ENCODE measurements at places on chromosomes 2 and 18.

GRCh38 chr18:25136416-25137196 lies 215.4 kb downstream of the ZNF521 start:
- no peak for DNase-seq

- peak; percentile 35 for DNase-seq
Observed at GRCh38 chr2:37625796-37626571, 45.5 kb downstream of the CDC42EP3 start.

- DNase-seq, result no peak
Observed at GRCh38 chr2:218782528-218782844, 539 bp downstream of the CYP27A1 start.

DNA sequence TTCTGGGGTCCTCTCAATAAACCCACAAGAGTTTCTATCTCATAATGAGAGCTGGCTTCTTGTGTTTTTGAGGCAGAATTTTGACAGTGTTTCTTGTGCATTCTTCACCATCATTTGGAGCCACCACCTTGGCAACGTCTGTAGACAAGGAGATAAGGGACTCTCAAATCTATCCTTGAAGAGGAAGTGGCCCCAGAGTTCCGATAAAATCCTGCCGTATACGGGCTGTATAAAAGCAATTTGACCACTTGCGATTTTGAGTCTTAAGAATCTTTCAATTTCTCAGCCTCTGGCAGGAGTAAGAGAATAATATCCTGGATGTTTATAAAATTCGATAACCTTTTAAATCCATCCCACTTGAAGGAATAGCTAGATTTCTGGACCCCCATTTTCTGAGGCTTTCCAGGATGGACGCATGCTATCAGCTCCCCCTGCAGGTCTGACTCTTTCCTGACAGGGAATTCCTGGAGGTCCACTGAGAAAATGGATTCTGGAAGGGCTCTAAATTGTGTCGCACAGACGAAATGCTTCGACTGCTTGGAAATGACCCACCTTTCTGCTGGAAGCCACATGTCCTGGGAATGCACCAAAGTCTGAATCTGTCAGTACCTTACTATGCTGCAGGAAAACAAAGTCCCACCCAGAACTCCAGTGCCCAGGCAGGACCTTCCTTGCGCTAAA lies 54.1 kb downstream of the E2F6 start:
- no peak for DNase-seq

DNA sequence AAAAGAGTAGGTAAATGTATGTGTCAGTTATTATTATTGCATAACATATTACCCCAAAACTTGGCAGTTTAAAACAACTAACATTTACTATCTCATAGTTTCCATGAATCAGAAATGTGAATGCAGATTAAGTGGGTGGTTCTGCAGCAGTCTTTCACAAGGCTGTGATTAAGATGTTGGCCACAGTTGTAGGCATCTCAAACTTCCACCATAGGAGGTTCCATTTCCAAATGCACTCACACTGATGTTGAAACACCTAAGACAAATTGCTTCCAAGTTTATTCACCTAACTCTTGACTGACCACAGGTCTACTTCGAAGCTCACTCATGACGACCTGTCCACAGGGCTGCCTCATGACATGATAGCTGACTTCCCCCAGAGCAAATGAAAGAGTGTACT lies 360.8 kb downstream of the GRB14 start:
- no peak for DNase-seq

DNA sequence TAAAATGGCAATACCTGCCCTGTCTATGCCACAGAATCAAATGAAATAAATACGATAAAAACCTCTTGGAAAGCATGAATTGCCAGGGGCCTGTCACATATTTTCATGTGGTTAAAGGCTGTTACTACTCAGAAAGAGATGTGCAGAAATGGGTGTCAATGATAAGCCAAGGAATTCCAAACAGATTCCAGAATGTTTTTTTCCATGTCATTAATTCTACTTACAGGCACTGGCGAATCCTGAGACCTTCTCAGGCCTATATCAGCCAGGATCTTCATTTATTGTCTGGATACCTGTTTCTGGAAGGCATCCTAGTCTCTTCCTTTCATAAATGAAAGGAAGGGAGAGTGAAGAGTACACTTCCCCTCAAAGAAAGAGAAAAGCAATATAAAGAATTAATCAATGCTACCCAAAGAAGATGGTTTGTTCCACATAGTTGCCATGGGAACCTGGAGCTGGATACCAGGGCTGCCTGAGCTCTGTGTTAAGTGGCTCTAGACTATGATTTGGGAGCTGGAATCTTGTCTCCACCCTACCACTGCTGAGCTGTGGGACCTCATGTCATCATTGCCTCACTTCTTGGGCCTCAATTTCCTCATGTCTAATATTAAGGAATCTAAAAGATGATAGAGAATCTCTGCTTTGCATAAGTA lies 335.1 kb upstream of the SKOR2 start:
- no peak for DNase-seq

DNA sequence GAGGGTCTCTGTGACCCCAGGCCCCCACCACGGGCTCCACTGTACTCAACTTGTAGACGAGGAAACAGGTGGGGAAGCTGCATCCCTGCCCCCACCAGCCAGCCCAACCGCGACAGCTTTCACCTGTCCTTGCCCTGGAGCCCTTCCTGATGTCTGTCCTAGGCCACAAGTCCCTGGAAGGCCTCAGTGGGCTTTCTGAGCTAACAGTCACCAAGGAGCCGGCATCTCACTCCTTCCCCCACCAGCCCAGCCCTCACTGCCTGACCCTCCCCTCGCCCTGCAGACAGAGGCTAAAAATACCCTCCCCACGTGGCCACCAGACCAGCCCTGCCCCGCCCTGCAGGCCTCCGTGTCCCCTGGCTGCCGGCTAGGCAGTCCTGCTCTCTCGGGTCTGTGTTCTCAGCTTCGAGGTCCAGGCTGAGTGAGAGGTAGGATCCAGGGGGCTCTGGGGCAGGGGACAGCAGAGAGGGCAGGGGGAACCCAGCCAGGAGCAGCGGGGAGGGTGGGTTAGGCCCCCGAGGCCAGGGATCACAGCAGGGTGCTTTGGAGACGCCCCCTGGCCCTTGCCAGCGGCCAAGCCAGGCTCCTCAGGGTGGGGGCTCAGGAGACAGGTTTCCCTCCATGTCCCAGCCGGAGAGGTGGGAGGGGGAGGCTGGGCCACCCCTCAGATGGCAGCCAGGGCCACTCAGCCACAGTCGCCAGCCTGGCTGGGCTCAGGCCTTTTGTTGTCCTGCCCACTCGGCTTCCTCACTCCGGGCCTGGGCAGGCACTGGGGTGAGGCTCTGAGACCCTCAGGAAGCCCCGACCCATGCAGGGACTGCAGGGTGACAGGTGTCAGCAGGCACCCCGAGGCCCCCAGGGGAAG lies at the start of gene KLHL30:
TSS of gene KLHL30 (plus strand) at position 338 of the 865 bp plus-strand sequence. CDS start 2,087 bp downstream, outside the sequence.
- no peak for DNase-seq

GRCh38 chr2:143988082-143988481 lies 531.8 kb downstream of the ZEB2 start:
- DNase-seq, result no peak

DNA sequence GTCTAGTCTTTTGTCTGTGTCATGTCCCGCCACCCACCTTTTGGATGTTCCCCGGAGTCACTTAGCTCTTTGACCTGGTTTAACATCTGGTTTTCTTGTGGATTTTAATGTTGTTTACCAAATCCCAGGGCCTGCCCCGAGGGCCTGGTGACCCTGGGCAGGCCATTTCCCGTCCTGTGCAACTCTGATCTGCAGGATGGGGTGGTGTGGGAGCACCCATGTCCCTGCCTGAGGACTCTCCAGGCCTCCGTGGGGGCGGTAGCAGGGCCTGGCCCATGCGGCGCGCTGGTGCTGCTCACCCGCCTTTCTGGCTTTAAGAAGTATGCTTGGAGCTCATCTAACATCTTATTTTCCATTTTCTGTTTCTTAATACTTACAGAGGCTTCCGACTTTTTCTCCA lies 10.7 kb downstream of the RAMP1 start:
- DNase-seq, result no peak

DNA sequence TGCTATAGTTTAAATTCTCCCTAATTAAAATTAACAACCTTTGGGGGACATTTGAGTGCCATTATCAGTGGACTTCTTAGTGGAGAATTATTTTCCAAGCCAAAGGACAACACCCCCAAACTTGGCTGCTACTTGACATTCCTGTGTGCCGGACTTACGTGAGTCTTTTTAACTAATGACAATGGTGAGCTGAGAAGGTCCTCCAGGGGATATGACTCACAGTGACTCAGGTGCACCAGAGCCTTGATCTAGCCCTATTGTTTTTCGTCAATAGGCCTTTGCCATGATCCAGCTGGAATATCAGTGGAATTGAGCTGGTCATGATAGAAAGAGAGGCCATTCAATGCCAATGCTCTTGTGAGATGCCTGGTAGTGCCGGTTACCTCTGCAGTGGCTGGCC lies 118.1 kb upstream of the CXCR4 start:
- no peak for DNase-seq

DNA sequence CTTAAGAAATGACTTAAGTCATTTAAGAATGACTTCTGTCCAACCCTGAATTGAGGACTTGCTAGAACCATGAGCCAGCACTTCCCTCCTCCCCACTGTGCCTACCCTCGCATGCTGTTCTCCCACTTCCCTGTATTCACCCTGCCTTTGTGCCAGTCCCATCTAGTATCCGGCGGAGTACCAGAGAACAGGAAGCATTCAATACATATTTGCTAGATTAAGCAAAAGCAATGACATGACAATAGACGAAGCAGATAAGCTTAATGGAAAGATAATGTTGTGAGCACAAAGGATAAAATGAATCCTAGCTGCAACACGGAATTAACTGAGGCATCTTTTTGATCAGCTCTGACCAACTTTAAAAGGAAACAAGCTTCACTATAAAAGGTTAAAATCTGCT lies 328.5 kb downstream of the TDRD15 start:
- DNase-seq, result no peak

GRCh38 chr2:151673016-151673415 lies 61.3 kb downstream of the NEB start:
- DNase-seq, result no peak

DNA sequence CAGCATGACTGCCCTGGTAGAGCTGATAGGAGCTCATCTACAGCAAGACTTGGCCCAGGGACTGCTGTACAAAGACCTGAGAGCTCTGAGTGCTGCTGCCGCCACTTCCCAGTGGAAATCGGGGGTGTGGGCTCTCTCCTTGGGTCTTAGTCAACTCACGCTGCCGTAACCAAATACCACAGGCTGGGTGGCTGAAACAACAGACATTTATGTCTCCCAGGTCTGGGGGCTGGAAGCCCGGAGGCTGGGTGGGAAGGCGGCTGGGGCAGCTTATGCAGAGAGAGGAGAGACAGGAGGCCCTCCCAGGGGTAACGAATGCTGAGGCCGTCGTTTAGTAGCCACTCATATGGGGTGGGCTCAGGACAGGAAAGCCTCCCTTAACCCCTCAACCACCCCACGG lies 15.4 kb upstream of the MAL start:
- no peak for DNase-seq

- no peak for DNase-seq
Observed at GRCh38 chr18:24818441-24818840, 358.0 kb downstream of the HRH4 start.

GRCh38 chr2:143674051-143674450 lies 544.8 kb downstream of the ARHGAP15 start:
- no peak for DNase-seq

GRCh38 chr2:11370377-11371091 lies 26.1 kb upstream of the ROCK2 start:
- no peak for DNase-seq

DNA sequence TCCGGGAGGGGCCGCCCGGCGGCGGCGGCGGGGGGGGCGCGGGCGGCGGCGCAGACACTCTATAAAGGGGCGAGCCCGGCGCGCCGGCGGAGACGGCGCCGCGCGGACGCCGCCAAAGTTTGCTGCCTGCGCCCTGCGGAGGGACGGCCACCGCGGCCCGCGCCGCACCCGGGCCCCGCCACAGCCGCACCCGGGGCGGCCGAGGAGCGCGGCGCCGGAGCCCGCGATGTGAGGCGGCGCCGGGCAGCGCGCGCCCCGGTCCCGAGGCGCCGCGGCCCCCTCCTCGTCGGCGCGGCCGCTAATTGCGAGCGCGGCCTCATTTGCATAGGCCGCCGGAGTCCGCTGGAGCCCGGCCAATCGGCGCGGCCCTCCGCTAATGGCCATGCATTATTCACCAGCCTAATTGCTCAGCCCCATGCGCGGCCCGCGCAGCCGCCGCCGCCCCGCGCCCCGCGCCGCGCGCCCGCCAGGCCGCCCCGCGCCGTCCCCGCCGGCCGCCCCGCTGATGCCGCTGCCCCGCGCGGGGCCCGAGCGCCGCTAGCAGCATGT lies at the start of gene SALL3:
TSS of gene SALL3 (plus strand) at position 89 of the 549 bp plus-strand sequence. CDS start at position 546, 457 bp downstream.
- DNase-seq, result no peak

DNA sequence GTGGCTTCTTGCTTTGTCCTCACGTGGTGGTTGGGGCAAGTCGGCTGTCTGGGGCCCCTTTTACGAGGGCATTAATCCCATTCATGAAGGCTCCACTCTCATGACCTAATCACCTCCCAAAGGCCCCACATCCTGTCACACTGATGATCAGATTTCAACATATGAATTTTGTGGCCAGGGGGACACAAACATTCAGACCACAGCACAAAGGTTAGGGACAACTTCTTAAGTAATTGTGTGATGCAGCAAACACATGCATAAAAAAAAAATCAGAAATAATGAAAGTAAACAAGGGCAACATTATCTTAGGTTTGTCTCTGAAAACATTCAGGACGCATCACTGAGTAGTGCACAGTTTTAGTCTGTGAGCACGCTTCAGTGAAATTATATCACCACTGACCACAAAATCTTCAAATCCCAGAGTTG lies 54.2 kb upstream of the FRZB start:
- no peak for DNase-seq

- DNase-seq, result no peak
Observed at GRCh38 chr2:182581196-182581935, 134.7 kb upstream of the DNAJC10 start.

GRCh38 chr2:85278361-85278760 lies 49.4 kb downstream of the TGOLN2 start:
- no peak for DNase-seq

DNA sequence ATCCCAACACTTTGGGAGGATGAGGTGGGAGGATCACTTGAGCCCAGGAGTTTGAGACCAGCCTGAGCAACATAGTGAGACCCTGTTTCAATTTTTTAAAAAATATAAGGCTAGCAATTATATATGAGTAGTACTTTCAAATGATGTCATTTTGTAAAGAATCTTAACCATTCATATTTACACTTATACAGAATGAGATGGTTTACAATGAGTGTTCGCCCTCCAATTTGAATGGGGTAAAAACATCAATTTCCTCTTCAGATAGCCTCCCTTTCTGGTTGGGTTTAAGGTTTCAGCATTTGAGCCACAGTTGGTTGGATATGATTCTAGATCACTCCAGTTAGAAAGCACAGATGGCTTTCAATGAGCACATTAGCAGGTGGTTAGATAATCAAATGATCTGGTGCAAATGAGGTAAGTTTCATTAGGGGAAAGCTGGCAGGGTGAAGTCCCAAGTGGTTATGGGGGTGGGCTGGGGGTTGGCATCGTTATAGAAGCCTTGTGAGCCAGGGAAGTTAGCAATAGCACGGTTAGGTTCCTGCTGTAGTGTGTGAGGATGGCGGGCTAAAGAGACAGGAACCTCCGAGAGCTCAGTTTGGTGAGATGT lies 63.9 kb downstream of the TRPM8 start:
- DNase-seq, result no peak

GRCh38 chr2:191463790-191464189 lies 214.1 kb upstream of the NABP1 start:
- DNase-seq, result no peak

- no peak for DNase-seq
Observed at GRCh38 chr2:121446647-121447241, 83.9 kb upstream of the RNU4ATAC start.

GRCh38 chr2:167279810-167280209 lies 391.5 kb downstream of the XIRP2 start:
- DNase-seq, result no peak

GRCh38 chr2:219252570-219252899 lies 508 bp upstream of the TUBA4B start:
- no peak for DNase-seq

- no peak for DNase-seq
Observed at GRCh38 chr2:127581050-127581345, 45.5 kb downstream of the MYO7B start.

Measured in stimulated activated CD8-positive, alpha-beta memory T cell treated with anti-CD3 and anti-CD28 coated beads, Interleukin-4, amount 100 ng/mL, for 4 hours (primary cell).